ENCODE measurements at places on chromosomes 3 and 15. TPM values are rescaled to one million over a fixed set of nuclear protein-coding genes. Genes with fewer than 3 reads are reported as not detected.

The CGNL1 gene
- polyA plus RNA-seq: 21.0 TPM

The SLC6A11 gene
- polyA plus RNA-seq: 2.0 TPM

The SLC26A6 gene
- 12.3 TPM for polyA plus RNA-seq

The NSUN3 gene
- 9.3 TPM for polyA plus RNA-seq

The CLDN18 gene
- 2.6 TPM for polyA plus RNA-seq

The SEMA6D gene
- 4.0 TPM for polyA plus RNA-seq

The CAND2 gene
- 38.0 TPM for polyA plus RNA-seq

The NME9 gene
- 11.5 TPM for polyA plus RNA-seq

The SLC38A3 gene
- polyA plus RNA-seq: 3.4 TPM

The ABHD14A gene
- polyA plus RNA-seq: 27.7 TPM

The SCAMP2 gene
- polyA plus RNA-seq: 130 TPM

The MKRN2OS gene
- polyA plus RNA-seq: not detected

The C3orf49 gene
- 0.66 TPM for polyA plus RNA-seq

The SLC12A1 gene
- polyA plus RNA-seq: 1.2 TPM

The PIF1 gene
- 3.4 TPM for polyA plus RNA-seq

The SKOR1 gene
- 1.3 TPM for polyA plus RNA-seq

The VGLL3 gene
- polyA plus RNA-seq: 8.3 TPM

The WDR73 gene
- 38.4 TPM for polyA plus RNA-seq

The CYP19A1 gene
- 29.0 TPM for polyA plus RNA-seq

The KY gene
- 2.4 TPM for polyA plus RNA-seq

The GOLGA6A gene
- 24.6 TPM for polyA plus RNA-seq

The FAM3D gene
- 0.41 TPM for polyA plus RNA-seq
